ENCODE measurements at places on chromosomes 7 and 10. TPM values are rescaled to one million over a fixed set of nuclear protein-coding genes. Genes with fewer than 3 reads are reported as not detected.

DNA sequence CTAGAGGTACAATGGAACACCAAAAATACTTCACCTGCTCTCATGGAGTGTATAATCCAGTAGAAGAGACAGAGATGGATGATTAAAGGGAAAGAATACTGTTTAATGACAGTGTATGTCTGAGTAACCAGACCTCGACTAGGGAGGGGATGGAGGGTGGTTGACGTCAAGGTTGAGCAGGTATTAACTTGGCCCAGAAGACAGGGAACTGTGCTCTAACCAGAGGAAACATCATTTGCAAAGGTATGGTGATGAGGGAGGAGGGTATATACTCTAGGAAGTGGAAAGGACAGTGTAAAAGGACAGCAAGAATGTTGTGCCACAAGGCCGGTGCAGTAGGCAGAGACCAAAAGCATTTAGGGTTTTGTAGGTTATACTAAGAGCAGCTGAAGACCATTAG lies 2.9 kb downstream of the MIOS start:
- no peak for DNase-seq

DNA sequence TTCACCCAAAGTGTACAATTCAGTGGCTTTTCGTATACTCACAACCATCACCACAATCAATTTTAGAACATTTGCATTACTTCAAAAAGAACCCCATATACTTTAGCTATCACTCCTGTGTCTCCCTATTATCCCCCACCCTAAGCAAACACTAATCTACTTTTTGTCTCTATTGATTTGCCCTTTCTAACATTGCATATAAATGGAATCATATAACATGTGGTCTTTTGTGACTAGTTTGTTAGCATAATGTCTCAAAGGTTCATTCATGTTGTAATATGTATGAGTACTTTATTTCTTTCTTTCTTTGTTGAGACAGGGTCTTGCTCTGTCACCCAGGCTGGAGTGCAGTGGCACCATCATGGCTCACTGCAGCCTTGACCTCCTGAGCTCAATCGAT lies 21.0 kb upstream of the DNAJC12 start:
- no peak for DNase-seq

DNA sequence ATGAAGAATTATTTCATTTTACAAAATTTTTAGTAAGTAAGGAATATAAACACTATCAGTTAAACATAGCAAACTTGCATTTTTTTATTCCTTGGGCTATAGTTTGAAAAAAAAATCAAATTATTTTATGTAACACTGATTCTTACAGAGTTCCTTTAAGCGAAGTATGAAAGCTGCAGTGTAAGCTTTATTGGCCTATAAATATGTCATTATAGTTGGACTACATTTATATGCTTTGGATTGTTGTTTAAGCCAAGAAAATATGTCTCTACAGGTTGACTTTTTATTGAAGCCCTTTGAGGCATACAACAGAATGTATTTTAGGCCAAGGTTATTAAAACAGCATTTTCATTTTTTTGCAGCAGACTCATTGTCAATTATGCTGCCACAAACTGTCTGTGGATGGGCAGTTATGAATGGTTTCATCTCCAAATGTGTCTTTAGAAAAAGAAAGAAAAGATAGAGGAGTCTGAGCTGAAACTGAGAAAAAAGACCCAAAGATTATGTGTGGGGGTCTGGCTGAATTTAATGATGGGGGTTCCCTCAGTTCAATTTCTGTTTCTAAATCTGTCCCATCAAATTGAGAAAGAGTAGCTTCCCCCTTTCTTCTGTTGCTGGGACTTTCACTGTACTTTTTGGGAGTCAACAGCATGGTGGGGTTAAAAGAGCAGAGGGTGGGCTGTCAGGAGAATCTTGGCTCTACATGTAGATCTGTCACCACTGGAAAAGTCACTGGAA lies 43.1 kb downstream of the ARID5B start:
- DNase-seq: no peak

DNA sequence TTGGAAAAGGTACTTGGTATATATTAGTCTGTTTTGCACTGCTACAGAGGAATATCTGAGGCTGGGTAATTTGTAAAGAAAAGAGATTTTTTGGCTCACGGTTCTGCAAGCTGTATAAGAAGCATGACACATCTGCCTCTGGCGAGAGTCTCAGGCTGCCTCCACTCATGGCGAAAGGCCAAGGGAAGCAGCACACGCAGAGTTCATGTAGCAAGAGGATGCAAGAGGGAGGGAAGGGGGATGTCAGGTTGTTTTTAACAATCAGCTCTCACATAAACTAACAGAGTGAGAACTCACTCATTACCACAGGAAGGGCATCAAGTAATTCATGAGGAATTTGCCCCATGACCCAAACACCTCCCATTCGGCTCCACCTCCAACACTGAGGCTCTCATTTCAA lies 484.8 kb upstream of the DPP6 start:
- peak; percentile 62 for DNase-seq

DNA sequence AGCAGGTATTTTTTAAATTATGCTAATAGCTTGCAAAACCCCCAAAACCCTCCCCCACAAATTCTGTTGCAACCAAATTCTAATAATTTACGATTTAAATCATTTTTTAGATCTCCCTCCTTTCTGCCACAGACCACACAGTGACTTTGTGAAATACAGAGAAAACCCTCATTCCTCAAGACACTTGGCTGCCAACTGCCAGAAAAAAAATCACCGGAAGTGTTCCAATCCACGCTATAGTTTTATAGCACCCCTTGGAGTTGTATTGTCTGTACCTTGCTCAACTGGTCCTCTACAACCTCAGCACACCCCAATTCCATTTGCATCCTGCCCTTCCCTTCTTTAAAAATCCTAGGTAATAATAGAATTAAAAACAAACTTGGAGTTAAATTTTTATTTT lies 560.1 kb downstream of the PARD3 start:
- no peak for DNase-seq

GRCh38 chr10:82722273-82722672 lies 847.3 kb downstream of the NRG3 start:
- no peak for DNase-seq

RPEL1 gene
- total RNA-seq: not detected

DNA sequence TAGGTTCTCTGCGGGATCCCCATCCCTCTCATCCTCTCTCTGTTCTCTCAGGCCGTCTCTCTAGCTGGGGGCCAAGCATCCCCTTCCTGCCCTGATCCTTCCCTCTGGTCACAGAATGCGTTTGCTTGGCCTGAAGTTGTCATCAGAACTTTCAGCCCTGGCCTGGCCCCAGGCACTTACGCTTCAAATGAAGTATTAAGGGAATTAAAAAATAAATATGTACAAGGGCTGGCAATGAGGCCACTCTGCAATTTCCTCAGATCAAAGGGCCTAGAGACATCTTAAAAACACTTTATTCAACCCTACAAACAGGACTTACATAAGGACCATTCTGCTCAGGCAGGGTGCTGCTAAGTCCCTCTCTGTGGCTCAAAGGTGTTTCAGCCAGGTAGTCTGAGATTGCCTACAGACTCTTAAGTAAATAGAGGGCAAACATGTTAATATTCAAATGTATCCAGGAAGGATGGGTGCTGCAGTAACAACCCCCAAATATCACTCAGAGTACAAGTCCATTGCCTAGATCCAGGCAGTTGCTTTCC lies 16.0 kb downstream of the SFTPD start:
- DNase-seq: no peak

PCLO gene
- 3.8 TPM for total RNA-seq

- peak; percentile 50 for DNase-seq
Measured at GRCh38 chr7:121447243-121447910, 51.3 kb upstream of the FAM3C start.

GRCh38 chr10:122460891-122461293 lies 461 bp upstream of the HTRA1 start:
- peak; percentile 55 for DNase-seq

GRCh38 chr10:94085288-94085687 lies 91.6 kb downstream of the PLCE1 start:
- DNase-seq: no peak

CHST3 gene
- total RNA-seq: 15.4 TPM

HTR5A gene
- not detected for total RNA-seq

GRCh38 chr7:87797798-87798403 lies 78.3 kb downstream of the SLC25A40 start:
- DNase-seq: no peak

- no peak for DNase-seq
Measured at GRCh38 chr7:133355325-133355708, 102.4 kb downstream of the EXOC4 start.

GRCh38 chr7:97845622-97846203 lies 26.5 kb downstream of the ASNS start:
- DNase-seq: no peak

INMT gene
- total RNA-seq: 40.4 TPM

- DNase-seq: no peak
Measured at GRCh38 chr7:42709284-42709683, 202.6 kb downstream of the C7orf25 start.

EBLN1 gene
- total RNA-seq: not detected

DNA sequence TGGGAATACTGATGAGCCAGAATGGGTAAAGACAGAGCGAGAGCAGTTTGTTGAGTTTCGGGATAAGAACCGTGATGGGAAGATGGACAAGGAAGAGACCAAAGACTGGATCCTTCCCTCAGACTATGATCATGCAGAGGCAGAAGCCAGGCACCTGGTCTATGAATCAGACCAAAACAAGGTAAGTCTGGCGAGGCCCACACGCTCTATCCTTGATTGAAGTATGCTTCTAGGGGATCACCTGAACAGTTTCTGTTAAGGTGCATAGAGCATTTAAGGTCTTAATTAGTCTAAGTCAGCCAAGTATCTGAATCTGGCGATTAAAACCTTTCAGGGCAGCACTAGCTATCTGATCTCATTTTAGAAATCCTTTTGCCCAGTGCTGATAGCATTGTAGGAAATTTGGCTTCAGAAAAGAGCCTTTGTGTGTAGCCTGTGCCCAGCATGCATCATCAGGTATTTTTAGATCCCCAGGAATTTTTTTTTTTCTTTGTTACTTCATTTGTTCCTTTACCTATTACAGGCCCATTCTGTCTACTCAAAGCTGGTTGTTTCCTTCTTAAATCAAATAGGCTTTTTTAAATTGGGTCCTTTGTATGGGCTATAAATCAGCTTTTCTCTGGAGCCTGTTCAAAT lies 8.0 kb downstream of the OPN1SW start:
- no peak for DNase-seq

- no peak for DNase-seq
Measured at GRCh38 chr10:117674646-117675045, 132.1 kb downstream of the EMX2 start.

GPR158 gene
- total RNA-seq: not detected

GRCh38 chr7:106485031-106485551 lies 175.9 kb downstream of the CCDC71L start:
- DNase-seq: no peak

GRCh38 chr10:1408651-1409367 lies 328.5 kb downstream of the ADARB2 start:
- no peak for DNase-seq

DNA sequence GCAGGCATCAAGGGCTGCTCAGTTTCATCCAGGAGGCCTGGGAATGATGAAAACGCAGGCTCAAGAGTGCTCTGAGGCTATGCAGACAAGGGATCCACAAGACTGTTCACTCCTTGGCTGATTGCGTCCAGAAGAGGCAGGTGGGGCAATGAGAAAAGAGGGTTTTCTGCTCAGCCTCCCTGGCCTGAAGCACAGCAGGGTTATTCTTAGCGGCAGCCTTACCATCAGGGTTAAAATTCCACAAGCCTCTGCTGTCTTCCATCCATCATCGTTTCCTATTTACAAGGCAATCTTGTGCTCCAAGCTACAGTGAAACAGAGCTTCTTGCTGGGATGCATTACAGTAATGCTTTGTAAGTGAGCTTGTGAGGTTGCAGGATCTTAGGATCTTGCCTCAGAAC lies 129.4 kb upstream of the SHH start:
- DNase-seq: no peak

DNA sequence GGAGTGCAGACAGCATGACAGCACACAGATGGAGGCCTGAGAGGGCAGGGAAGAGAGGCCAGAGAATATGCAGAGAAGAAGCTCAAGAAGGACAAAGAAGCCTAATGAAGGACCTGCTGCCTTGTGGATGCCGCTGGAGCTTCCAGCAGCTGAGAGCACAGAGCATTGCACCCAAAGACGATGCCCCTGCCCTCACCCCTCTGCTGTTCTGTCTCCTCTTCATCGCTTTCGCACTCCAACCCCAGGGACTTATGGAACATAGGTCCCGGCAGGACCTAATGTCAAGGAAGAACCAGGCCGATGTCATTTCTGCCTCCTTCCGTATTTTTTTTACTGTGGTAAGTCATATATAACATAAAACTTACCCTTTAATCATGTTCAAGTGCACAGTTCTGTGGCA lies 12.3 kb upstream of the INSIG1 start:
- no peak for DNase-seq

GRCh38 chr10:95651346-95652060 lies 5.0 kb downstream of the ALDH18A1 start:
- DNase-seq: no peak

GDF2 gene
- not detected for total RNA-seq

DNA sequence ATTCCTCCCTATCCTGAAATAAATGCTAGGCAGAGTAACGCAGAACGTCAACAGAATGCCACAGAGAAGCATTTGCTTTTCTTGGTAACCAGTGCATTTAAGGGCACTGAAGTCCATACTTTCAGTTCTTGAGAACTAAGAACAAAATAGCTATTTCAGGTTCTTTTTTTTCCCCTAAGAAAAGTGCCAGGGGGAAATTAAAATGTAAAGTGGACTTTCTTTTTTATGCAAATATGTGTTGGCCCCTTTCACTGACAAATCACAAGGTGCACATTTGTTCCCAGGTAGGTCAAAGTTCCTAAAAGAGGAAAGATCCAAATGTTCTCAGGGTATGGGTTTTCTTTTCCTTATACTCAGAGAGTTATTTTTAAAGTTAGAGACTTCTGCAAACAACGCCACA lies 151.5 kb downstream of the HPSE2 start:
- no peak for DNase-seq

DNA sequence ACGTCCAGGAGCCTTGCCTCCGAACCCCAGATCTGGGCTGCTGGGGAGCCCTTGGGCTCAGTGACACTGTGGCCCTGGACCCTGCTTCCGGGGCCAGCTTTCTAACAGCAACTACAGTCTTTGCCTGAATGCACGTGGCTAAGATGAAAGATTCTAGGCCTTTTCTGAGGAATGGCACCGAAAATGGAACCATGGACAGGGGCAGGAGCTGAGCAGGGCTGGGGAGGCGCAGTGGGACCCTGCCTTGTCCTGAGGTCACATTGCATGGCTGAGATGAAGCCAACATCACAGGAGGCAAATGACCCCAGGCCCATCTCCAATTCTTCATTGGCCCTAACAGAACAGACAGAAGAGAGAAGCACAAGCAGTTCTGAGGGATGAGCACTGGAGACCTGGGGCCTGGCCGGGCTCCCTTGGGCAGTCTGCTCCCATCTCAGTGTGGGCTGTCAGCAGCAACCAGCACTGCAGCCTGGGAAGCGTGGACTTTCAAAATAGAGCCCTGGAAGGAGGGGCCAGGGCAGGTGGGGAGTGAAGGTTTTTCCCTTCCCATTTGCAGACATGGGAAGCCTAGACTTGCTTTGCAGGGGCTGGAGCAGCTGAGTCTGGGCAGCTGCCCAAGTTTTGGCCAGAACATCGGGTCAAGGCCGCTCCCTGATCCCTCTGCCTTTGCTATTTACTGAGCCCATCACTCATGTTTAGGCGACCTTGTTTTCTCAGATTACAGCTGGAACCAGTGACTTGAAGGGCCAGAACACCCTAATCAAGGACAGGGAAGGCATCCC lies 114.4 kb upstream of the TCERG1L start:
- DNase-seq: no peak

Measured in Right ventricle myocardium superior (tissue), 1 donor.